Stimulated activated CD8-positive, alpha-beta memory T cell treated with anti-CD3 and anti-CD28 coated beads, Interleukin-4, amount 100 ng/mL, for 4 hours (primary cell): ENCODE measurements at places on chromosomes 2 and 18.

DNA sequence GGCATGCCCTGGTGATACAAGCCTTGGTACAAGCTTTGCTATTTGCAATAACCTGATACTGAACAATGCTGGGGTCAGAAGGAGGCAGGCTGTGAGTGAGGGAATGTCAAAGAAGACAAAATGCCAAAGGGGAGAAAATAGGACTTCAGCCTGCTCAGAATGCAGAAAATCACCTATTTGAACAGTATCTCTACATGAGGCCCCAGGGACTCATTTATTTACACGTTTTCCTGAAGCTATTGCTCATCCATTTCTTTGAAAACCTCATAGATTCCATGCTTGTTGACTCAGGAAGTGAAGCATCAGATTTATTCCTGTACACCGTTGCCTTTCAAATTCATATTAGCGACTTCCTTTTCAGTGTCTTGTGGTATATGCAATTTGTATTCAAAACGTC is 69.4 kb upstream of the CBLN2 start:
- no peak for DNase-seq

DNA sequence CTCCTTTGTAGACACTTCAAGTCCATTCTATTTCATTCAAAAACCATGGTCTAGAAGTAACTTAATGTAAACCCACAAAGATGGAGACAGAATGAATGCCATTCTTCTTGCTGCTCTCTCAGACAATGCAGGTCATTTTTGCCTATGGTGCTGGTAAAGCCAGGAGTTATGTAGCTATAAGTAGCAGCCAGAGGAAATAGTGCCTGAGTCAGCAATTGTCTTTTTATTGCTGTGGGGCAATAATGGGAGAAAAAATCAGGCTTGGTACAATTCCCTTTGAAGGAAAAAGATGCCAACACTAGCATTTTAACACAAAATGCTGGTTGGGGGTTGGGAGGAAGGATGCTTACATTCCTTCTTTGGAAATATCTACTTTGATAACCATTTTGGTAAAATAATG is 43.5 kb downstream of the SCN1A start:
- DNase-seq, result no peak

GRCh38 chr2:128499367-128500137 is 180.9 kb upstream of the HS6ST1 start:
- DNase-seq, result no peak

DNA sequence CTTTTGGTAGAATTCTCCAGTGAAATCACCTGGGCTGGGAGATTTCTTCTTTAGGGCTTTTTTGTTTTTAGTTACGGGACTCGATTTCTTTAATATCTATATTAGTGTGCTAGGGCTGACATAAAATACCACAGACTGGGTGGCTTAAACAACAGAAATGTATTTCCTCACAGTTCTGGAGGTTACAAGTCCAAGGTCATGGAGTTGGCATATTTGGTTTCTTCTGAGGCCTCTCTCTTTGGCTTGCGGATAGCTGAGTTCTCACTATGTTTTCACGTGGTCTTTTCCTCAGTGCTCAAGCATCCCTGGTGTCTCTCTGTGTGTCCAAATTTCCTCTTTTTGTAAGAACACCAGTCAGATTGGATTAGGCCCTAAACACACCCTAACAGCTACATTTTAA is 208.5 kb upstream of the DTNA start:
- no peak for DNase-seq

- no peak for DNase-seq
Measured at GRCh38 chr2:237465515-237466148, 21.4 kb upstream of the MLPH start.

GRCh38 chr2:28300485-28301341 is 91.9 kb upstream of the FOSL2 start:
- no peak for DNase-seq

GRCh38 chr2:26144031-26144430 is 28.9 kb upstream of the GAREM2 start:
- no peak for DNase-seq

DNA sequence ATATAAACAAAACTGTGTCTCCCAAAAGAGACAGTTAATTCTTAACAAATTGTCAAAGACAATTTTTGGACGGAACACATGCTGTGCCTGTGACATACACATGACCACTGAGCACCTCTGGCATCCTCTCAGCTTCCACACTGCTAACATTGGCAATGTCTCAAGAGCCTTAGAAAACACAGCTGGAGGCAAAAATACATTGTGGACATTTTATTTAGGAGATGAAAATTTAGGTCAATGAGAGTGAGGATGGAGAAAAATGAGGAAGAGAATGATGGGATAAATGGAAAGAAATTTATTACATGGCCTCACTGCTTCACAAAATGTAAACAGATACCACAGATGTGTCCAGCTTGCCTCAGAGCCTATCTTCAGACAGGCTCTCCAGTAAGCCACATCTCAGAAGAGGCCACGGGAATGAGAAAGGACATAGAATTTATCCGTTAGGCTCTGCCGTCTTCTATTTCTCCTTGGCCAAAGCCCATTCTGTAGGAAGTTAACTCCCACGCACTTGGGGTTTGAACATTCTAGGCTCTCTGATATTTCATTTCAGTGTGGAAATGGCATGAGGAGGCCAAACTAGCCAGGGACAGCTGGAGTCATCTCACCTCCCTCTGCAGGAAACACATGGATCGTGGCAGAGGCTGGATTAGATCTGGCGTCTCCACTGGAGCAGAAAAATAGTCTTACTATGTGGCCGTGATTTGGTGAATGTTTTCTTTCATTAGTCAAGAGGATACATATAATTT is 519.4 kb upstream of the DSEL start:
- no peak for DNase-seq

DNA sequence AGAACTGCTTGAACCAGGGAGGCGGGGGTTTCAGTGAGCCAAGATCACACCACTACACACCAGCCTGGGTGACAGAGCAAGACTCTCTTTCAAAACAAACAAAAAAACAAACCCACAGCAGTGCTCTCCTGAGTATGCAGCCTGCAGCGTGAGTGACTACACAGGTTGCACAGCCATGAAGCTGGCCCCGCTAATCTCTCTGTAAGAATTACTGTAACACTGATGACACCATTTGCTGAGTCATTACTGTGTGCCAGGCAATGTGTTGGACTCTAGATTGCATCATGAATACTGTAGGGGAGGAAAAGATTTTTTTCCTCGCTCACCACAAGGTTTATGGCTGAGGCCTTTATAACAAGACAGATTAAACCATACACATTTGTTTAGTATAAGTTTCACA is 118.6 kb upstream of the ATP8B1 start:
- no peak for DNase-seq

- no peak for DNase-seq
Measured at GRCh38 chr2:226995625-226996041, 159.8 kb downstream of the RHBDD1 start.

GRCh38 chr2:9310798-9311197 is 104.2 kb downstream of the ASAP2 start:
- DNase-seq, result no peak

- no peak for DNase-seq
Measured at GRCh38 chr2:43199492-43200488, 26.6 kb downstream of the ZFP36L2 start.

GRCh38 chr2:225337183-225337582 is 62.3 kb upstream of the NYAP2 start:
- no peak for DNase-seq

DNA sequence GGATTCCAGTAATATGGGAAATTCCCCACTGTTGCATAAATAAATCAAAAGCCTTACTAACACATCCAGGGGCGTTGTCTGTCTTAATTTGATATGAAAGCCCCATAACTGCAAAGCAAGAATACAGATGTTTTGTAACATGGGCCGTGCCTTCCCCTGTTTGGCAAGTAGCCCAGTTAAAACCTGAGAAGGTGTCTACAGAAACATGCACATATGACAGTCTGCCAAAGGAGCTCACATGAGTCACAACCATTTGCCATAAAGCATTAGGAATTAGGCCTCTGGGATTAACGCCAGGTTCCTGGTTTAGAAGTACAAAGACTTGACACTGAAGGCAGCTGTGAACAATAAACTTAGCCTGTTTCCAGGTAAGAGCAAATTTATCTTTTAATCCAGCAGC is 43.1 kb upstream of the LONRF2 start:
- no peak for DNase-seq

GRCh38 chr2:181672255-181673008 is 7.9 kb downstream of the NEUROD1 start:
- DNase-seq, result no peak

- no peak for DNase-seq
Measured at GRCh38 chr18:28723506-28723905, 546.6 kb upstream of the CDH2 start.

GRCh38 chr2:74915743-74916142 is 42.7 kb upstream of the POLE4 start:
- peak; percentile 7 for DNase-seq

- no peak for DNase-seq
Measured at GRCh38 chr2:85077859-85078419, 55.3 kb upstream of the TCF7L1 start.

DNA sequence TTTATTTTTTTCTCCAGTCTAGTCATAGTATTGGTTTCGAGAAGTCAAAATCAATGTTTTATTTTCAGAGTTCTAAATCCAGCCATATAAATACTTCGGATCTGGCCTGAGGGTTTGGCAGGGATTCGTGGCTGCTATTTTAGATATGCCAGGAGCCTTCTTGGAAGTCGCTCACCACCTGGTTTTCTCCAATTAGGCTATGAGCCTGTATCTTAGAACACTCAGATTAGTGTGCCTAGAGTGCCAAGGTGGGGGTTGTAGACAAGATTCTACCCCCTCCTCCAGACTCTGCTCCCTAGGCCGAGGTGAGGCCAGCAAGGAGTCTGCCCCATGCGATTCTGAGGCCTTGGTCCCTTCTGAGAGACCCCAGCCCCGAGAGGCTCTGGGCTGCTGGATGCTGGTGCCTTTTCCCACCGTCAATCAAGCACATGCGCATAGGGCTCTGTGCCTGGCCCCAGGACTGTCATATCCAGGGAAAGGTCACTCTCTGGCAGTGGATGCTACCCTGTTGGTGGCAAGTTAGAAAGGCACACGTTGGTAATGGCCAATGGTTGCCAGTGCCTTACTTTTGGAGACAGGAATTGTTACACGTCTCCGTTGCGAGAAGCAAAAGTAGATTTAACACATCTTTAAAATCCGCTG is 197.1 kb downstream of the AGAP1 start:
- DNase-seq, result no peak

- DNase-seq, result no peak
Measured at GRCh38 chr2:219720956-219721355, 93.5 kb downstream of the SLC4A3 start.

DNA sequence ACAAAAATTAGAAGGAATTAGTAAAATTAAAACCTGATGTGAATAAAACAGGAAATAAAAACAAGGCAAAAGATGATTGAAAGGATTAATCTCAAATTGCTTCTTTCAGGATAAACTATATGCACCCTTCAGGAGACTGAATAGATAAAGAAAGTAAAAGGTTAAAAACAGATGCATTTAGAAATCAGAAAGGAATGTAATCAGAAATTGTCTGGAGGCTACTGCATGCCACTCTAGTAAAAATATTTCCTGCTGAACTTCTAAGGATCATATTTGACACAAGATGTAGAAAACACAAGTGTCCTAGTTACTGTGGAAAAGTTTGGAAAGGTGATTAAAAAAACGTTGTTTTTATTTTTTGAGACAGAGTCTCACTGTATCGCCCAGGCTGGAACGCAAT is 16.2 kb downstream of the CHCHD5 start:
- no peak for DNase-seq

DNA sequence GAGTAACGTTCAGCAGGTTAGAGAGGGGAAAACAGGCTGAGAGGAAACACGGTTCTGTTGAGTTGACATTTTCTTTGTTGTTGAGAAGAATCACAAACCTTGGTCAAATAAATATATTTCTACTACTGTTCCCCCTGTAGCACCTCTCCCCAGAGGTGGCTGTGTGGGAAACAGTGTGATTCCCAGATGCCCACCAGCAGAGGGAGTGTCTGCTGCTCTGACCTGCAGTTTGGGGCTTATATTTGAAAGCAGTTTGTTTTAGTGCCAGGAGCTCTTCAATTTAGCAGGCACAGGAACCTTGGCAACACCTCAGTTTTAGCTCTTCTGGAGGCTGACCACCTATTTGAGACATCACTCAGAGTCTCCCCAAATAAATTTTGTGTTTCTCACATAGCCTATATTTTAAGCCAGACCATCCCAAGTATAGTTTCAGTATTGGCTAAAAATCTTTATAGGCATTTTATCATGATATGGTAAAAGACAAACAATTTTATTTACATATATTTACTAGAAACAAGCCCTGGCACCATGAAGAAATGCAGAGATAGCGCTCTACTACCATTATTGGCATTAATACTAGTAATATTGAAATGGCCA is 75.7 kb downstream of the PIK3C3 start:
- DNase-seq, result no peak

GRCh38 chr18:76914796-76915195 is 92.4 kb downstream of the ZNF236 start:
- no peak for DNase-seq

GRCh38 chr18:9569178-9569577 is 45.2 kb downstream of the PPP4R1 start:
- DNase-seq, result no peak

DNA sequence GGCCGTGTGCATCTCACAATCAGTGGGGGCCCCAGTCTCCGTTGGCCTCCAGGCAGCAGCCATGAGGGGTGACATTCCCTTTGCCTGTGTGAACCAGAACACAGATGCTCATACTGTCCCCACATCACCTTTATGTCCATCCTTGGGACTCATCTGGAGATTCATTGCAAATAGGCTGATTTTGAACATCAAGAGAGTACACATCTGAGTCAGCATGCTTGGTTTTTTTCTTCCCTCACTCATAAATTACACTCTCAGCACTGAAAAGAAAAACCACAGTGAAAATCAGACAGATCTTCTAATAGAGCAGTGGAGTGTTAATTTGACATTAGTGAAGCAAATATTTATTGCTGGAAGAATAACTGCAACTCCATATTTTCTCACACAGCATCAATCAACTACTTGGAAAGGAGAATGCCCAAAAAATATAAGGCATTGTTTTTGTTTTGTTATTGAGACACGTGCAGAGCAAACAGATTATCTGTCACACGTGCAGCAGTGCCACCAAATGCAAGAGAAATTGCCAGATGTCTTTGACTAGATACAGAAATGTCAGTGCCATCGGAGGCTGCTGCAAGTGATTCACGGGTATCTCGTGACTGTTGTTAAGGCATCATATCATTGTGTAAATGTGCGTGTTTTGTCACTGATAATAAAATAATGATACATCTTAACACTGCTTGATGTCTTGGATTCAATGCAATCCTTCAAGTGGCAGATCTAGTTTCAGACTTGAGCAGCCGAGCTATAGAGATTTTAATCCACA is 10.9 kb downstream of the APCDD1 start:
- no peak for DNase-seq

- DNase-seq, result no peak
Measured at GRCh38 chr2:182616471-182617393, 99.3 kb upstream of the DNAJC10 start.

- DNase-seq, result no peak
Measured at GRCh38 chr2:101372792-101373191, 14.5 kb downstream of the CREG2 start.

GRCh38 chr2:25955036-25955435 is 27.3 kb downstream of the KIF3C start:
- no peak for DNase-seq
